ENCODE measurements at places on chromosomes 3 and 15. TPM values are rescaled to one million over a fixed set of nuclear protein-coding genes. Genes with fewer than 3 reads are reported as not detected.

The MKRN3 gene
- not detected for total RNA-seq

DNA sequence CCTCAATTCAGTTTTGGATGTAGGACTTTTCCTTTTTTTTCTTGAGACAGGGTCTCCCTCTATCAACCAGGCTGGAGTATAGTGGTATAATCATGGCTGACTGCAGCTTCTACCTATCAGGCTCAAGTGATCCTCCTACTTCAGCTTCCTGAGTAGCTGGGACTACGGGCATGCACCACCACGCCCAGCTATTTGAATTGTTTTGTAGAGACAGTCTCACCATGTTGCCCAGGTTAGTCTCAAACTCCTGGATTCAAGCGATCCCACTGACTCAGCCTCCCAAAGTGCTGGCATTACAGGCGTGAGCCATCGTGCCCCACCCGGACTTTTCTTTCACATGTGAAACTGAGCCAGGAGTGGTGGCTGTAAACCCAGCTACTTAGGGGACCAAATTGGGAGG lies 3.5 kb downstream of the RNU5B-1 start:
- H3K27me3 ChIP-seq, result peaks cover 8% of the 10 kb centered on the region
- DNase-seq, result no peak
- H3K4me1 ChIP-seq, result peaks cover 29% of the 10 kb centered on the region
- no peak overlapping the region for H3K27ac ChIP-seq
- no peak overlapping the region for H3K4me3 ChIP-seq
- H3K36me3 ChIP-seq, result no peaks in the 10 kb centered on the region

The ITIH1 gene
- total RNA-seq, result not detected

The MESP2 gene
- not detected for total RNA-seq

DNA sequence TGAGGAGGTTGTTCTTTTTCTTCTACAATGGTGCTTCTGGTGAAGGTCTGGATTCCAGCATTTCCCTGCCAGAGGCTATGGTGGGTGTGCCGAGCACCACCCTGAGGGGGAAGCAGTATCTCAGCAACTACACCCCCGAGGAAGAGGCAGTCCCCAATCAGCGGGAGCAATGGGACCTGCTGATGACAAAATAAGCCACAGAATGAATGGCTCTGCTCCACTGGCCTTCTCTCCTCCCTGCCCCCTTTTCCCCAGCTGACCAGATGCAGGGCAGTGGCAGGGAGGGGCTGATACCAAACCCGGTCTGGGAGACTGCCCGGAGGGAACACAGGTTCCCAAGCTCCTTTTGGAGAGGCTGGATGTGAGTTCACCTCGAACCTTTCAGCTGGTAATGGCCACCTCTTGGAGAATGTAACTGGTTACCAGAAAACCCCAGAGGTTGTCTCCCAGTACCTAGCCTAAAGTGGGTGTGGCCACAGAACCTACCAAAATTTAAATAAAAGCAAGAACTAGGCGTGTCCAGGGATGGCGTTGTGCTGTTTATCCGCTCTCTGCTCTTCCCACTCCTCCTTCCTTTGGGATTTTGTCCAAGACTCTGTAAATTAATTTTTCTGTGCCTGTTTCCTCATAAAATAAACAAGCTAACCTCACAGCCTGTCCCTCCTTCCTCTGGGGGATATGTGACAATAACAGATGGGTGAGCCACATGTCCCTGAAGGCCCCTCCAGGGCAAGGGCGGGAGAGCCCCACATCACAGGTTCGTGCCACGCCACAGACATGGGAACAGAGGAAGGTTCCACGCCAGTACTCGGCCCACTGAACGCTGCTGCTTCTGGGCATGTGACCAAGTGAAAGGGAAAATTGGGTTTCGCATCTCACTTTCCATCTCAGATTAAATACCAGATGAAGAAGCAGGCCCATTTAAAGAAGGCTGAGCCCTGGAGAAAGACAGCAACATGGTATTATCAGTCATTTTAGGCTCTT lies 35.1 kb upstream of the SPTBN5 start:
- H3K4me1 ChIP-seq, result peaks cover 68% of the 10 kb centered on the region
- DNase-seq, result no peak
- peaks cover 15% of the 10 kb centered on the region for H3K36me3 ChIP-seq
- no peaks in the 10 kb centered on the region for H3K27me3 ChIP-seq
- H3K4me3 ChIP-seq, result no peak overlapping the region
- H3K27ac ChIP-seq, result no peak overlapping the region

DNA sequence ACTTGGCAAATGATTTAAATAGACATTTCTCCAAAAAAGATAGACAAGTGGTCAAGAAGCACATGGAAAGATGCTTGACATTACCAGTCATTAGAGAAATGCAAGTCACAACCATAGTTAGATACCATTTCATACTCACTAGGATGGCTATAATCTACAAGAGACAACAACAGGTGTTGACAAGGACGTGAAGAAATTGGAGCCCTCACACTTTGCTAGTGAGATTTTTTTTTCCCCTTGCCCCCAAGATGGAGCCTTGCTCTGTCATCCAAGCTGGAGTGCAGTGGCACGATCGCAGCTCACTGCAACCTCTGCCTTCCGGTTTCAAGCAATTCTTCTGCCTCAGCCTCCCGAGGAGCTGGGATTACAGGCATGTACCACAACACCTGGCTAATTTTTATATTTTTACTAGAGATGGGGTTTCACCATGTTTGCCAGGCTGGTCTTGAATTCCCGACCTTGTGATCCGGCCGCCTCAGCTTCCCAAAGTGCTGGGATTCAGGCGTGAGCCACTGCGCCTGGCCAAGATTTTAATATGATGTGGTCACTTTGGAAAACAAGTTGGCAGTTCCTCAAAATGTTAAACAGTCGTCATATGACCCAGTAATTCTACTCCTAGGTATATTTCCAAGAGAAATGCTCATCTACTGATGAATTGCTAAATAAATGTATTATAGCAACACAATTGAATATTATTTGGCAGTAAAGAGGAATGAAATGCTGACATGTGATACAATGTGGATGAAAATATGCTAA lies 103.3 kb downstream of the ATG7 start:
- H3K4me1 ChIP-seq, result peaks cover 31% of the 10 kb centered on the region
- H3K27ac ChIP-seq, result no peak overlapping the region
- H3K27me3 ChIP-seq, result no peaks in the 10 kb centered on the region
- DNase-seq, result no peak
- H3K4me3 ChIP-seq, result no peak overlapping the region

GRCh38 chr3:43922374-43922773 lies 231.6 kb downstream of the ABHD5 start:
- no peak for DNase-seq
- H3K4me1 ChIP-seq, result peaks cover 14% of the 10 kb centered on the region
- H3K36me3 ChIP-seq, result peaks cover 2% of the 10 kb centered on the region
- H3K27me3 ChIP-seq, result peaks cover 25% of the 10 kb centered on the region
- H3K27ac ChIP-seq, result no peak overlapping the region

DNA sequence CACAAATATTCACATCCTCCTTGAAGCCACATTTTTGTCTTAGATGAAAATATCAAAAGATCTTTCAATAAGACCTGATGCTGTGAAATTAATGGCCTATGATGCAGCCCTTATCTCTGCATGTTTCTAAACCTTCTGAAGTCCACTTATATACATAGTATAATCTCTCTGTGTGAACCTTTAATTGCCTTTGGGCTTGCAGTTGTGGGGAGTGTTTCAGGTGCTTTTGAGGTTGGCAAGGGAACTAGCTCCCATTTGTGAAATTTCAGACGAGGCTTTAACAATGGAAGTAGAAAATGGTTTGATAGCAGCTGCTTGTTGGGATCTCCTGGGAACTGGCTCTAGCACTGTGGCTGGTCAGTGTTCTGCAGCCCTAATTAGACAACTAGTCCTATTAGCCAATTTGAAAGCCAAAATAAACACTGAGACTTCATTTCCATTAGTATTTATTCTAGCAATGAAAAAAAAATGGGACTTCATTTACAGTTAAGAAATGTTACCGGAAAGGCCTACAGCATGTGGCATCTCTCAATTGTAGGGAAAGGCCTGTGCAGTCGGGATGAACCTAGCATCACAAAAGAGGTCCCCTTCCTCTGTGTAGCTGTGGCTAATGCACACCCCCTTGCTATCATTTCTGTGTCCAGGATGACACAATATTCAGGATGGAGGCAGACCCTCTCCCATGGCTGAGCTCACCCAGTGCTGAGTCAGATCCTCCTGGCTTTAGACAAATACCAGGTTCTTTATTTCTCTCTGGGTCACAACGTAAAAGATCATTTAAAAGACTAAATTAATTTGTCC lies 140.7 kb upstream of the TRIM42 start:
- no peak for DNase-seq
- H3K27ac ChIP-seq, result no peak overlapping the region
- no peaks in the 10 kb centered on the region for H3K4me1 ChIP-seq
- H3K4me3 ChIP-seq, result no peak overlapping the region
- H3K27me3 ChIP-seq, result no peaks in the 10 kb centered on the region

The KCNH8 gene
- 0.18 TPM for total RNA-seq

DNA sequence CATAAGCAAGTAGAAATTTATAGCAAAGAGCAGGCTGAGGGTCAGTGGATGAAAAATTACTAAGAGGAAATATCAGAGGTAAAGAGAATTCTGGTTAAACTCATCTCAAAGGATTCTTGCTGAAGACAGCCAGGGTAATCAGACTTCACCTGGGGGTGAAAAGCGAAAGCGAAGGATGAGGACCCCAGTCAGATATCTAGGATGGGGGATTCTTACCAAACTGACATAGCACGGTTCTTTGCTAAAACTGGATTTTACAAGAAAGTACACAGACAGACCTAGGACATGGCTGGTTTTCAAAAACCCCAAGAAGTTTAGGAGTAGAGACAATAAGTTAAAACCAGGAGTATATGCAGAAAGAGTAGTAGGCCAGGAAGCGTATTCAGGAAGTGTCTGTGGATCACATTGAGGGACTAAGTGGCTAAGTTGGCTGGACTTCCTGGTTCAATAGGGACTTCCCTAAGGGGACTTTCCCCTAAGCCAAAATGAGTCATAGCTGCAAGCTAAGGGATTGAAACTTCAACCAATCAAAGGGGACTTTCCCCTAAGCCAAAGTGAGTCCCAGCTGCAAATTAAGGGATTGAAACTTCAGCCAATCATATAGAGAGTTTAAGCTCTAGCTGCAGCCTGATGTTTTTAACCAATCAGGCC lies 2.4 kb upstream of the CFAP91 start:
- peaks cover 13% of the 10 kb centered on the region for H3K4me1 ChIP-seq
- no peak for DNase-seq
- no peak overlapping the region for H3K4me3 ChIP-seq
- no peaks in the 10 kb centered on the region for H3K27me3 ChIP-seq

The TYRO3 gene
- 8.3 TPM for total RNA-seq

GRCh38 chr15:31397851-31398661 lies 71.4 kb downstream of the KLF13 start:
- DNase-seq, result no peak
- H3K4me3 ChIP-seq, result no peak overlapping the region
- no peaks in the 10 kb centered on the region for H3K36me3 ChIP-seq
- H3K27ac ChIP-seq, result no peak overlapping the region

The KBTBD12 gene
- total RNA-seq, result not detected

The NR1I2 gene
- total RNA-seq, result not detected

DNA sequence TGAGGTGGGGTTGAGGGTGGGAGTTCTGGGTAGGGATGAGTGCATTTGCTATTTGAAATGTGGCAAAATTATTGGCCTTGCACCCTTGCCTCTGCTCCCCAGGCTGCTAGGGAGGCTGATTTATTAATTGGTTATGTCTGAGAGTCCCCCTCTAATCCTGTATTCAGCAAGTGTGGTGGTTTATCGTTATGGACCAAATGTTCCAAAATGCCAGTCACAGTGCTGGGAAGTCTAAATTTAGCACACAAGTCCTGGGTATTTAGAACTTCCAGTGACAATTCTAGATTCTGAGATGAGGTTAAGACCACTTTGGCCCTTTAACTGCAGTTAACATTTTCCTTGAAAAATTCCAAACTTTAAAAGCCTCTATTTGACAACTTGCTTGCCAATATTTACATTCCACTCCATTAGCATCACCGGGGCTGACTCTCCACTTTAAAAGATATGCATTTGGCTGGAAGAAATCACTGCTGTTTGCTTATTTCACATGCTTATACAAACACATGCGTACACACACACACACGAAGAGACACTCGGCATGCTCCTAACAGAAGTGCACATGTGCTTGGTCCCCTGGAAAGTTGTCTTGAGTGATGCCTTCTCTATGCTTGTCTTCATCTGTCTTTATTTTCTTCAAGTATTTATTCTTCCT lies 247.7 kb downstream of the IL20RB start:
- H3K27me3 ChIP-seq, result peaks cover 2% of the 10 kb centered on the region
- H3K4me3 ChIP-seq, result no peak overlapping the region
- no peak overlapping the region for H3K27ac ChIP-seq
- DNase-seq, result no peak
- no peaks in the 10 kb centered on the region for H3K36me3 ChIP-seq

- H3K4me1 ChIP-seq, result peaks cover 18% of the 10 kb centered on the region
- DNase-seq, result no peak
- no peaks in the 10 kb centered on the region for H3K36me3 ChIP-seq
- no peak overlapping the region for H3K4me3 ChIP-seq
- no peak overlapping the region for H3K27ac ChIP-seq
- H3K27me3 ChIP-seq, result peaks cover 37% of the 10 kb centered on the region
These were observed 366.8 kb upstream of the ZNF385D start for GRCh38 chr3:22117751-22118346.

The DOCK3 gene
- 0.24 TPM for total RNA-seq

DNA sequence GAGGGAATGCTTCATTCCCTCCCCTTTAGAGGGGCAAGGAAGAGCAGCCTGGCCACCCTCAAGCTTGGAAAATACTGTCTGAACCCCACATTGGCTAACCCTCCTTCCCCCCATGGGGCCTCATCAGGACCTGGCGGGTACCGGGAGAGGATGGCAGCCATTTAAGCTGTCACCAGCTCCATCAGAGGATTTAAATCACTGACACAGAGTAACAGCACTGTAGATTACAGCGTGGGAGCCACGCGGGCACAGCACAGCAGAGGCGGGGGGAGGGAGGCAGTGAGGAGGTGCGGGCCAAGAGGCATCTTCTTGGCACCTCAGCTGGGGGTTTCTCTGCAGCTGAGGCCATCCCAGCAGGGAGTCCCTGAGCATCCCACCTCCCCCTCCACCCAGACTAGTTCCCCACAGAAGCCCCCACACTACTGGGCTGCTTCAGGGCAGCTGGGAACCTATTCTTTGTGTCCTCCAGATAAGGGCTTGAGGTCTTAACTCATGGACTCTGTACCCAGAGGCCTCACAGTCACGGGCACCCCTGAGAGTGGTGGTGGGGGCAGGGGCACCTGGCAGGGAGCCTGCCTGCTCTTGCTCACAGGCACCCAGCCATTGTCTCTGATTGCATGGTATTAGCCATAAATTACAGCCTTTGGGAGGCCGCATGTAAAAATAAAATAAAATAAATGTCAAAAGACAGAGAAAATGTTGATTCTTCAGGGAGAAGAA lies 21.9 kb upstream of the CACNA2D2 start:
- no peak overlapping the region for H3K27ac ChIP-seq
- no peak for DNase-seq
- no peaks in the 10 kb centered on the region for H3K36me3 ChIP-seq
- peaks cover 31% of the 10 kb centered on the region for H3K27me3 ChIP-seq

DNA sequence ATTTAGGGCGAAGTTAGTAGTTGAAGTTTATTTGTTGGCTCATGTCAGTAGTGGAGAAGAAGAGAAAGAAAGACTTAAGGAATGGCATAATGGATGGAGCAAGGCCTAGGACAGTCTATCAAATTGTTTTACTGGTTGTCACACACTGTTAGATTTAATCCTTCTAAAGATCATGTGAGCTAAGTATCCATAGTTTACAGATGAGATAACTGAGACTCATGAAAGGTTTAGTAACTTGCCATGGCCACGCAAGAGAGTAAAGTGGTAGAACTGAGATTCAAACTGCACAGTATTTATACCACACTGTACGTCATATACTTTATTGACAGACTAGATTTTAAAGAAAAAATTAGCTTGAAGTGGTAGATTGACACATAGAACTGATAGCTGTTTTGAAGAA lies 11.4 kb downstream of the SPRED1 start:
- no peak overlapping the region for H3K4me3 ChIP-seq
- H3K36me3 ChIP-seq, result no peaks in the 10 kb centered on the region
- peaks cover 44% of the 10 kb centered on the region for H3K4me1 ChIP-seq
- no peaks in the 10 kb centered on the region for H3K27me3 ChIP-seq
- no peak for DNase-seq
